ENCODE measurements at places on chromosomes 4 and X.

DNA sequence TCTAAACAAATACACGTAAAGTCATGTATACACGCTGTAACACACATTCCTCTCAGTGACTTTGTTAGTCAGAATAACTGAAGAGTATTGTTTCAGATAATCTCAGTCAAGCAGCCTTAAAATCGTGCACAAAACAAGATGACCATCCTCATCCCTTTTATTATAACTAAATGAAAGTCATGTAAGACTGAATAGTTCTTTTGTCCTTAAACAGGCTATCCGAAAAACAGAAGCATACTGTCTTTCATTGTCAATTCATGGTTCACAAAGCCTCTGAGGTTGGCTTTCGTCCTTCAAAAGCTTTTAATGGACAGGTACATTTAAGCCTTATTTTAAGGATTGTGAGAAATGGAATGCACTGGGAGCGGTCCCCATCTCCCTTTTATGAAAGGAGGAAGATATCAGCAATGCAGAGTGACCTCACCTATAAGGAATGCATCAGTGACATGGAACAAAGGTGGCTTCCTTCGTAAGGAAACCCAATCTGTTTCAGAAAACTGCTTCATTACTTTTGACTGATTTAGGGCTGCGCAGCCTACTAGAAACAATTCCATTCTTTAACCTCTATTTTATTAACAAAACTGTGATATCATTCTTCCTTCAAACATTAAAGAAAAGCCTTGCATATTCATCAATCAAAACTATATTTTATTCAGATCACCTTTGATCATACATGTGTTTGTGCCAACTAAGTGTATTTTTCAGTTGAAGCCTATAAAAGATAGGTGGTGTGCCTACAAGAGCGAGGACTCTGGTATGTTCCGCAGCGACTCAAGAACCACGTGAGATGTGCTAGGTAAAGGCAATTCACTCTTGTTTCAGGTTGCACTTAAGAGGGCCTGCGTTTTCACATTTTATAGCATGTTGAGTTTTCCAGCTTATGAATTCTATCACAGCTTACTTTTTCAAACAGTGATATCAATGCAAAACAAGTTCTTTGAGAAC is 19.2 kb downstream of the SH3RF1 start:
- DNase-seq: no peak

- no peak for DNase-seq
These were observed 372.9 kb upstream of the NDST3 start for GRCh38 chr4:117661091-117662072.

DNA sequence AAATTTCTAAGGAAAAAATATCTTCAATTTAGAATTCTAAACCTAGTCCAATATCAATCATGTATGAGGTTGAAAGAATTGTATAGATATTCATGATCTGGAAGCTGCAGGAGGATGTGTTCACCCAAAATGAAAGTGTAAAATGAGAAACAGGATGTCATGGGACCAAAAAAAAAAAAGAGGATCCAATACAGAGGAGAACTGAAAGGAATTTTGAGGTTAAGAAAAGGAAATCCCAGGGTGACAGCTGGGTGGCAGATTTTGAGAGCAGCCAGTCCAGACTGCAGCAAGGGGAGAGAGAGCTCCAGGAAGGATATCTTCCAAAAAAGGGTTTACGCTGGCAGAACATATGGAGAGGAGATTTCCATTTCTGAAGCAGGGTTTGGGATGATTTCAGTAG is 38.9 kb downstream of the TLR10 start:
- DNase-seq: no peak

DNA sequence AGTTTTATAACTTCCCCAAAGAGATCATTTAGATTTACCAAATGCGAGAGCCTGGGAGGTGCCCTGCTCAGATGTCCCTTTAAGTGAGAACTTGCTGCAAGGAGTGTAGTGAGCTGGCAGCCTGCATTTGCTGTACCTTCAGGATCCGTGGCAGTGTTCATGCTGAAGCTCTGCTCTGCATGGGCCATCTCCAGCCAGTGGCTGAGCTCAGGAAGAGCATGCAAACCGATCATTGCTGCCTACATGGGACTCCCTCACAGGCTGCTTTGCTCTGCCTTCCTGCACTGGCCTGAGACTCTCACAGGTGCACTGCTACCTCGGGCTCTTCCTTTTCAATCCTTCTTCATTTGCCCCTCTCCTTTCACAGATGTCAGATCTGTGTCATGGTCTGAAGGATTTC is 152.0 kb upstream of the SFRP2 start:
- DNase-seq: no peak

GRCh38 chrX:39576041-39576872 is 521.5 kb downstream of the BCOR start:
- DNase-seq: peak; percentile 37

DNA sequence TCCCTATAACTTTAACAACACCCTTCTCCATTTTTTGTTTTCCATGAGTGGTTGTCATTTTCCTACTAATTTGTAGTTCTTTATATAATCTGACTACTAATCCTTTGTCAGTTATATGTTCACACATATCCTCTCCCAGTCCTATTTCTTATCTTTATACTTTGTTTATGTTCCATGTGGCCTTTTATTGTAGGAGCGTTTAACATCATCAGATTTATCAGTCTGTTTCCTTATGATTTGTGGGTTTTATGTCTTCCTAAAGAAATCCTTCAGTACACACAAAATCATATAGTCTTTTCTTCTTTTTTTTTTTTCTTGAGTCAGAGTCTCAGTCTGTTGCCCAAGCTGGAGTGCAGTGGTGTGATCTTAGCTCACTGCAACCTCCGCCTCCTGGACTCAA is 204.9 kb upstream of the SPRY1 start:
- DNase-seq: no peak

DNA sequence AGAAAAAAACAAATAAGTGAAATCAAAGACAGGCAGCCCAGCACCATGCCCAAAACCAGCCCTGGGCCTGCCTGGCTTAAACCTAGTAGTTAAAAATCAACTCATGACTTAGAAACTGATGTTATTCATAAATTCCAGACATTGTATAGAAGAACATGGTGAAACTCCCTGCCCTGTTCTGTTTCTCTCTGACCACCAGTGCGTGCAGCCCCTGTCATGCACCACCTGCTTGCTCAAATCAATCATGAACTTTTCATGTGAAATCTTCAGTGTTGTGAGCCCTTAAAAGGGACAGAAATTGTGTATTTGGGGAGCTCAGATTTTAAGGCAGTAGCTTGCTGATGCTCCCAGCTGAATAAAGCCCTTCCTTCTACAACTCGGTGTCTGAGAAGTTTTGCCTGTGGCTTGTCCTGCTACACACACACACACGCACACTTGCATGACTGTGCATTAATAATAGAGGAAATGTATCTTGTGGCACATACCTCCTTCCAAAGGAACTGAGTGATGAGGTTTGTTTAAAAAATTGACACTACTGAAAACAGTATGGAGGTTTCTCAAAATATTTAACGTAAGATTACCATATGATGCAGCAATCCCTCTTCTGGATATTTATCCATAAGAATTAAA is 39.2 kb upstream of the UGT2B7 start:
- no peak for DNase-seq
